Stimulated activated CD8-positive, alpha-beta memory T cell treated with anti-CD3 and anti-CD28 coated beads, Interleukin-2, amount 100 ng/mL, for 48 hours (primary cell): ENCODE measurements at places on chromosomes 6 and 20.

- no peak for DNase-seq
These were observed 48.7 kb upstream of the RSPO3 start for GRCh38 chr6:127069659-127070279.

DNA sequence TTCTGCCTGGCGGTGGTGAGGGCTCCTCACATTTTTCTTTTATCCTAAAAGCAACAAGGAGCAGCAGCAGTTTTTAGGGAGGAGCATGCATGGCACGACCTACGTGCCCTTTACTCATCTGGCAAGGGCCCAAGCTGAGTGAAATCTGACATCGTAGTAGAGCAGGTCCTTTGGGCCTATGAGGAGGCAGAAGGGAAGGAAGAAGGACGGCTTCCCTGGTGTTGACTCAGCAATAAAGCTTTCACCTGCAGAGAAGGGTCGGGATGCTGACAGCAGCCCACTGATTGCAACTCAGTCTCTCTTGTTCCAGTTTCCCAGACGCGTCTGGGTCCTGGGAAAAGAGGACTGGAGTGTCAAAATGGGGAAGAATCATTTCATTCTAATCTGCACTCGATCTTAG lies 409.1 kb upstream of the AGPAT4 start:
- DNase-seq: no peak

DNA sequence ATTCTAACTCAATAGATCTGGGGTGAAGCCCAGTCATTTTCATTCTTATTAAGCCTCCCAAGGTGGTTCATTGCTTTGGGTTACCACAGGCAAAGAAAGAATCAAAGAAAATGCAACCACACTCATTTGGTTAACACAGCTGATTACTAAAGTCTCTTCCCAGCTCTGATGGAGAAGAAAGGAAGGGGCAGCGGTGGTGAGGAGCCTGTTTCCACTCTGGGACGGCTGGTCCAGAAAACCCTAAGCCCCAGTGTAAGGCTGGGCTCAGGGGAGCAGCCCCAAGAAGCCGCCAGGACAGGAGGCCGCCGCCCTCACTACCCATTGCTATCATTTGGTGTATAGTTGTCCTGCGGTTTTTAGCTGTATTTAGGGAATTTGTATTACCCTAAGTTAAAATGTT lies 226.9 kb downstream of the CD83 start:
- no peak for DNase-seq

- DNase-seq: peak; percentile 75
These were observed 12.7 kb downstream of the ZCCHC3 start for GRCh38 chr20:309841-310644.

DNA sequence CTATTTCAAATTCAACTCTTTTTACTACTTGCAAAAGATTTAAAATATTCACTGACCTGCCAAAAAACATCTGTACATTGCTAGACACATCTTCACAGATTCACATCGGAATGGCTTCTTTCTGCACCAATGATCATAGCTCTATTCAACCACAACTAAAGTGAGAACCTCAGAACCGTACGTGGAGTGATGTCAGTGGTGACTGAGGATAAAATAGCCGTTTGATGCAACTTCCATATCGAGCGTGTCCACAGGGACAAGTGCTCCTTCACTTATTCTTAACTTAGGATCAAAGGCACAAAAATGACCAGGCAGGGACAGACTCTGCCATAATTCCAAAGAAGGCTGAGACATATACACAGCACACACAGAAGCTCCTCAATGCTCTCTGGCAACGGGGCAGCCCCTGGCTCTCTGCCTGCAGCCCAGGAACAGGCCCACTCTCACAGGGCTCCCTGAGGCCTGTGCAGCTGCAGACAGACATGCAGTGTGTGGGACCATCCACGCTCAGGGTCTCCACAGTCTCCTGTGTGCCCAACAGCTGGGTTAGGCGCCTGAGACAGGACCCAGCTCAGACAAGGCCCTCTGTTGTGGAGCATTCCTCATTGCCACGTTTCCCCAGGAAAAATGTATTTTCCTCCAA lies 22.8 kb downstream of the FYN start:
- no peak for DNase-seq

DNA sequence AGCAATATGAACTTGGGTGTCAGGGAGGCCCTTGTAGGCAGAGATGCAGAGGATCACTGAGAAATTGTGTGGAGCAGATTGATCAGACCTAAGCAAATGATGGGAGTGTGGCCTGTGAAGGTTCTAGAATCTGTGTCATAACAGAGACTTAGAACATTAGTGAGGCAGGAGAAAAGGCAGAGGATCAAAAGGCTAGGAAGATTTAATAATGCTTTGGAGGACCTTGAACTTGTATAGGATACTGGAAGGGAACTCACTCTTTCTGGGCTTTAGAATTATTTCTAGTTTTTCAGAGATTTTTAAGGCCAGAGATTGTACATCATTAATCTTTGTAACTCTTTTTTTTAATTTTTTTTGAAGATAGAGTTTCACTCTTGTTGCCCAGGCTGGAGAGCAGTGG lies at the start of gene TSBP1:
TSS of gene TSBP1 (minus strand) at position 101 of the 400 bp plus-strand sequence. CDS start 197 bp downstream, outside the sequence.
- no peak for DNase-seq

DNA sequence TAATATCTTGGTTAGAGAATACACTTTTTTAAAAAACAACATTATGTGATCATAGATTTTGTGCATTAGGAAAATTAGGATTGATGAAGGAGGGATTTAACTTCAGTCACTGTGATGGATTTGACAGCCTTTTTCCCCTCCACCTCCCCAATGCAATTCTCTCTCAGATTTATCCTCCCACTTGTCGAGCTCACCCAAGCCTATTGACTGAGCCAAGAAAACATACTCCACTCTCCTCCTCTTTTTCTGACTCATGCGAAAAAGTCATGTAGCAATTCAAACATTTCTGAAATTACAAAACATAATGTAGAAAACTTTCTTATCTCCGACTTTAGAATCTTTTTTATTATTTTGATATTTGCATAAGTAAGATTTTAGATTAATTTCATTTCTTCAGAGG lies 24.1 kb downstream of the KLHL32 start:
- no peak for DNase-seq

- DNase-seq: no peak
These were observed 104.2 kb upstream of the DST start for GRCh38 chr6:56746767-56747504.

- no peak for DNase-seq
These were observed 37.9 kb downstream of the GPX5 start for GRCh38 chr6:28563430-28564095.

GRCh38 chr6:36627801-36628246 lies 33.7 kb downstream of the SRSF3 start:
- no peak for DNase-seq

DNA sequence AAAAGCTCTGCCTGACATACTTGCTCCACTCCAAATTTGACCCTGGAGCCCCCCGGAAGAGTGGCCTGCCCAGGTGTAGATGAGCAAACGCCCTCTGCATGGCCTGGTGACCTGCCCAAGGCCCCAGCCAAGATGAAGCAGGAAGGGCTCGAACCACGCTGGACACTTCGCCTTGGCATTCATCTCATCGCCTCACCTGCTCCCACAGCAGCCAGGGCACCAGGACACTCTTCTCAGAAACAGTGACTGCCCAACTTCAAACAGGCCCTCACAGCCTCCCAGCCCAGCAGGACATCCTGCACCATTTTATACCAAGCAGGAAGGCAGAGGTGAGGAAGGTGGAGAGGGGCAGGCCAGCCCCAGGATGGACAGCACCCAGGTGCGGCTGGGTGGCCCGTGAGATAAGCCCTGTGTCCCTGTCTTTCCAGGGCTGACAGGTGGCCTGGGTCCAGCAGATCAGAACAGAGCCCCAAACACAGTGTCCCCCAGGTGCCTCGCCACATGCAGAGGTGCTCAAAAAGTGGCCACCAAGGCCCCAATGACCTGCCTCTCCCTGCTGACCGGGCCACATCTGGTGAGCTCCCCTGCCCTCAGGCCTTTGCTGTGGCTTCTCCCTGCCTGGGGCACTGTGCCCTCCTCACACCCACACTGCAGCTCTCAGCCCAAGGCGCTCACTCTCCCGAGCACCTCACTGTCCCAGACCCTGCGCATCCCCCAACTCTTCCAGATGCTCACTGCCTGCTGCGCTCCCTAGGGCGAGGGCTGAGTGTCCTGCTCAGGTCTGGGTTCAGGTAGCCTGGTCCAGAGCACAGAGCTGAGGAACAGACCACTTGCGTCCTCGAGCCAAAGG lies 7.2 kb downstream of the ACSS1 start:
- DNase-seq: no peak

DNA sequence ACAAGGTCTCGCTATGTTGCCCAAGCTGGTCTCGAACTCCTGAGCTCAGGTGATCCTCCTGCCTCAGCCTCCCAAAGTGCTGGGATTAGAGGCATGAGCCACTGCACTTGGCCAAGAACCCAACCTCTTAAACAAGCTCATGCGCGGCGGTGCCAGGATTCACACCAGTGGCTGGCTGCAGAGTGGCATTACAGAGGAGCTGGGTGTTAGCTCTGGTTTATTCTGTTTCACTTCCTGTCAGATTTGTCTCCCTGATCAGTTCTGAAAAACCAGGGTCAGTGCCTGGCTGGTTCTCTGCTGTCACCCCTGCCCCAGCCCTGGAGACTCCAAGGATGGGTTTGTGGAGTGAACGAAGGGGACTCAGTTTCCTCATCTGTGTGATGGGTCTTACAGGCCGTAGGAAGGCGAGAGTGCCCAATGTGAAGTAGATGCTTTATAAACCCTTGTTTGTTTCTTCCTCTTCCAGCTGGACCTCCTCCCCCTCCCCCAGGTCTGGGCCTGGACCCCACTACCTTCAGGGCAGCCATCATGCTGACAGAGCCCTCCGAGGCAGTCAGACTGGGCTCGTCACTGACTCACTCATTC lies 63.4 kb downstream of the UBE2V1 start:
- DNase-seq: no peak

DNA sequence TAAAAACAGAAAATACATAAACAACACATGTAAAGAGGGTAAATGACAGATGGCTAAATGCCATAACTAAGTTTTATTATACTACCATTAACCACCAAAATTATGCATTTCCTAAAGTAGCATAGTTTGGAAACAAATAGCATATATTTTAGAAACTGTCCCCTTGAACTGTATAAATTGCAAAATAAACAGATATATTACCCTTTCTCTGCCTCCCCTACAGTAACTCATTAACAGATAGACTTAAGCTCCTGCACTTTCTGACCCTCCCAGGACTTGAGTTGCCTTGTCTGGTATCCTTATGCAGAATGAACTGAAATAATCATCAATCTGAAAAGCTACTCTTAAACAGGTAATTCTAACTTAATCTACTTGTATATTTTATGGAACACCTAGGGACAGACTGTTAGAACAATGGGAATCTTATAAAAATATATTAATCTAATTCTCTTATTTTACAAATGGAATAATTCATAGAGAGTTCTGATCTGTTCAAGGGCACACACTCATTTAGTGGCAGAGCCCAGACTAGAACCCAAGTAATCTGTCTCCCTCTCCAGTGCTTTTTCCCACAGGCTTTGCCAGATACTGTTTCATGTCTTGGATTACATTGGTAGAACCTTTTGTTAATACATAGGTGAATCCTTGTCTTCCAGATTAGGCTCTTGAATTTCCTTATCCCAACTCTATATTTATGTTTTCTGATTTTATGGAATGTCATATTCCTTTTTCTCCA lies 50.6 kb upstream of the LOC128125822 start:
- no peak for DNase-seq

DNA sequence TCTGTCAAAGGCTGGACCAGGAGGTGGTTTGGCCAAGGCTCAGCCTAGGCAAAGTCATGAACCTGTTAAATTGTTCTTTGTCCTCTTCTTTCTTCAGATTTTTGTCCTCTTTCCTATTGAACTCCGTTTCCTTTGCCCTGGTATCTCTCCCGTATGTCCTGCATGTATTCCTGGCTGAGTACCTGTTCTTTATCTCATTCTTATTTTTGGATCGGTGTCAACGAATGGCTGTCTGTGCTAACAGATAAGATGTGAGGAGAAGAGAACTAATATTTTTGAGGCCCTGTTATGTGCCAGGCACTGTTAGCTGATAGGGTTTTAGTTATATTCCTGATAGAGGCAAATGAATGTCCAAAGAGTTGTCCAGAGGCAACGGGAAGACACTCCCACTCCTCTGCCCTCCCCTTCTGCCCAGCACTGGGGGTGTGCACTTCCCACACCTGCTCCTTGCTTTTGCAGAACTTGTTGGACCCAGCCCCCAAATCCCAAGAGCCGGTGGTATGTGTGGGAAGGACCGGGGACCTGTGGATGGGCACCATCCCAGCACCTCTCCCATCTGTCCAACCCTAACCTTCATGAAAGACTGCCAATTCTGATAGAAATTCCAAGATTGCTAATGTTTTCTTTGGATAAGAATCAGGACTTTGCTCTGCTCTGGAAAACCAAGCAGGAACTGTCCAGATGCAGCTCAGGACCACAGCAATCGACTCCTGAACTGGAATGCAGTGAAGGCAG lies 20.6 kb downstream of the MMP24OS start:
- no peak for DNase-seq

- no peak for DNase-seq
These were observed 29.8 kb downstream of the UST start for GRCh38 chr6:148776321-148777308.

DNA sequence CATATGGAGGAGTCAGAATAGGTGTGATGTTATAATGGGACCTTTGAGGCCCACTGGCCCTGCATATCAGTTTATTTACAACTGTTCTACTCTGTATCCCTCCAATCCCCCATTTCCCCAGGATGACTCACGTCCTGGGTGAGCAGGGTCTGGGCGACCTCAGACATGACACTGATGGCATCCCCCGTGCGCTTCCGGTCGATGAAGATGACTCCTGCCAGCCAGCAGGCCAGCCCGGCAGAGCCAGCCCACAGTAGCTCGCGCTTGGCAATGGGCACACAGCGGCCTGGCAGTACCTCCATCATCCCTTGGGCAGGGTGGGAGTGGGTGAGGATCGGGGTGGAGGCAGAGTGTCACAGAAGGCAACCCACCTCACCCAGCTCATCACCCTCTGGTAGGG lies 5.6 kb downstream of the AGPAT1 start:
- DNase-seq: no peak

DNA sequence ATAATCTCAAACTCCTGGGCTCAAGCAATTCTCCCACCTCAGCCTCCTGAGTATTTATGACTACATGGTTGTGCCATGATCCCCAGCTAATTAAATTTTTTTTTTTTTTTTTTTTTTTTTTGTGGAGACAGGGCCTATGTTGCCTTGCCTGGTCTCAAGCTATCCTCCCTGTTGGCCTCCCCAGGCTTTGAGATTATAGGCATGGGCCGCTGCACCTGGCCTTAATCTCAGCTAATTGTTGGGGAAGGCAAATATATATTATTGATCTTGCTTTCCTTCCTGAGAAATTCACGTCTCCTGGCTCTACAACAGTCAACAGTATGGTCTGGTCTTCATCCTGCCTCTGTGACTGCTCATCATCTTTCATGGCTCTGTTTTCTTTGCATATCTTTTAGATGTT lies 20.1 kb downstream of the PCMT1 start:
- no peak for DNase-seq
